ENCODE measurements at places on chromosomes 5 and 9.

- no peak for DNase-seq
These were observed 63.6 kb downstream of the NUP214 start for GRCh38 chr9:131188976-131189375.

GRCh38 chr5:95284572-95285408, at the start of gene MCTP1:
MCTP1 (minus strand) TSS chr5:95285094.
- DNase-seq, result no peak

DNA sequence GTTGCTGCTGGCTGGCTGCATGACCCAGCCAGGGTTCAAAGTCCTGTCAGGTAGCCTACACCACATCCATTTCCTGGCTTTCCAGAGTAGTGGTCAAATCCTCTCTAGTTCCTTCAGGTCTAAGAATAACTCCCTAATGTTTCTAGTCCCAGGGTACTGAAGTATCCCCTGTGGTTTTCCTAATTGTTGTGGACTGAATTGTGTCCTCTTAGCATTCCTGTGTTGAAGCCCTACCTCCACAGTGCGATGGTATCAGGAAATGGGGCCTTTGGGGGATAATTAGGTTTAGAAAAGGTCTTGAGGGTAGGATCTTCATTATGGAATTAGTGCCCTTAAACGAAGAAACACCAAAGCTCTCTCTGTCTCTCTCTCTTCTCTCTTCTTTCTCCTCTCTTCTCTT, 191.8 kb upstream of the CCNG1 start:
- DNase-seq, result no peak

DNA sequence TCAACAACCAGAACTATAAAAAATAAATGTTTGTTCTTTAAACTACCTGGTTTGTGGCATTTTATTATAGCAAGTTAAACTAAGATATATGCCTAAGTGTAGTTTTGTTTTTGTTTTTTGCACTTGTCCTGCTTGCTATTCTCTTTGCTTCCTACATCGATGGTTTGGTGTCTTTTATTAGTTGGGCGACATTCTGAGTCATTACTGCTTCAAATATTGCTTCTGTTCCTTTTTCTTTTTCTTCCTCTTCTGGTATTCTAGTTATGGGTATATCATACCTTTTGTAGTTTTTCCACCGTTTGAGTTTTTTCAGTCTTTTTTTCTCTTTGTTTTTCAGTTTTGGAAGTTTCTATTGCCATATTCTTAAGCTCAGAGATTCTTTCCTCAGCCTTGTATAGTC, 86.9 kb downstream of the MACIR start:
- no peak for DNase-seq

- no peak for DNase-seq
These were observed 144.1 kb downstream of the CETN3 start for GRCh38 chr5:90265545-90265857.
